ENCODE measurements at places on chromosomes 13 and 19. TPM values are rescaled to one million over a fixed set of nuclear protein-coding genes. Genes with fewer than 3 reads are reported as not detected.

DNA sequence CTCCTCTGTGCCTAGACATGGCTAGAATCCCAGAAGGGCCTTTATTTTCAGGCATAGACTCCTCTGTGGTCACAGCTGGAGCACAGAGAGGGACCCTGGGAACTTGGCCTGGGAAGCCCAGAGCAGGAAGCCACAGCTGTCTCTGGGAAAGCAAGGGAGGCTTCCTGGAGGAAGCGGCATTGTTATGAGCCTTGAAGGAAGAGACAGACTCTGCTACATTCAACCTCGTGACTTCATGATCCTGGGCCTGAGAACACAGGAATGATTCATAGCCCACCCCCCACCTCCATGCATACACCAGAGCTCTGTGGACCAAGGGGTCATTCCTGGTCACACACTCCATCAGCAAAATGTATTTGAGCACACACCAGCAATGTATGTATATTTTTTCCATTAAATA, 8.6 kb downstream of the RDH8 start:
- DNase-seq, result no peak

GRCh38 chr19:47994209-47994802, at the start of gene ELSPBP1:
Gene ELSPBP1 (plus strand): TSS chr19:47994632. CDS start chr19:48008668, 14,036 bp downstream.
- DNase-seq, result no peak

Gene PABPC3
- 0.17 TPM for total RNA-seq

- no peak for DNase-seq
These were observed 33.7 kb upstream of the ZSCAN5A start for GRCh38 chr19:56348289-56348877.

GRCh38 chr19:35346193-35347052, 1.3 kb upstream of the FFAR1 start:
- DNase-seq, result peak; percentile 89

- DNase-seq, result no peak
These were observed 36.7 kb downstream of the DNAJC3 start for GRCh38 chr13:95713651-95714050.

Gene GPC5
- 0.13 TPM for total RNA-seq

- DNase-seq, result no peak
These were observed 548.7 kb downstream of the PCDH9 start for GRCh38 chr13:66681403-66681802.

DNA sequence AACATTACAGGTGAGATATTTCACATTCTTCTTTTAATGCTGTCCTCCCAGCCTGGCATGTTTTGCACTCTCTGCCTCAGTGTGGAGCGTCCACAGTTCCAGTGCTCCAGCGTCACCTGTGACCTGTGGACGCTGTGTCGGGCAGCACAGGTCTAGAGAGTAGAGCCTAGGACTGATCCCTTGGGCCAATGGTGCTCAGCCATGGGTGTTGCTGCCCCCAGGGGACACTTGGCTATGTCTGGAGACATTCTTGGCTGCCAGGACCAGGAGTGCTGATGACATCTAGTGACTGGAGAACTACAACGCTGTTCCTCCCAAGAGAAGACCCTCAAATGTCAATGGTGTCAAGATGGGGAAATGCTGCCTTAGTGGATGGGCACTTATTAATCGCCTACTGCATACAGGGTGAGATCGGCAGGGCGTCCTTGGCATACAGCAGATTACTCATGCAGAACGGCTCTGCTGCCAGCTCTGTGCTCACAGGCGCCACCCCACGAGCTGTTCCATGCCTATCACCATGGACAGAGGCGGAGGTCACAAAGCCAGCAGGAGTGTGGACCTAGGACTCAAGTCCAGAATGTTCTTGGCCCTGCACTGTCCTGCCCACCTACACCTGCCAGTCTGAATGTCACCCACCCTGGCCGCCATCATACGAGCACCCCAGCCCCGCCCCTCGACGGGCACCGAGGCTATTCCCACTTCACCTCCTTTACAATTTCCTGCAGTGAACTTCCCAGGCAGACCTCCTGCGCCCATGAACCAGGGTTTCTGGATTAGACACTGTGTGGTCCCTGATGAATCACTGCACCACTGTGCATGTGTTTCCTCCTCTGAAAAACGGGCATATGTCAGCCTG, 13.9 kb upstream of the MADCAM1 start:
- DNase-seq, result no peak

GRCh38 chr19:6216996-6217751, 62.6 kb downstream of the MLLT1 start:
- no peak for DNase-seq

- no peak for DNase-seq
These were observed 254.1 kb upstream of the SOX21 start for GRCh38 chr13:94966422-94966955.

DNA sequence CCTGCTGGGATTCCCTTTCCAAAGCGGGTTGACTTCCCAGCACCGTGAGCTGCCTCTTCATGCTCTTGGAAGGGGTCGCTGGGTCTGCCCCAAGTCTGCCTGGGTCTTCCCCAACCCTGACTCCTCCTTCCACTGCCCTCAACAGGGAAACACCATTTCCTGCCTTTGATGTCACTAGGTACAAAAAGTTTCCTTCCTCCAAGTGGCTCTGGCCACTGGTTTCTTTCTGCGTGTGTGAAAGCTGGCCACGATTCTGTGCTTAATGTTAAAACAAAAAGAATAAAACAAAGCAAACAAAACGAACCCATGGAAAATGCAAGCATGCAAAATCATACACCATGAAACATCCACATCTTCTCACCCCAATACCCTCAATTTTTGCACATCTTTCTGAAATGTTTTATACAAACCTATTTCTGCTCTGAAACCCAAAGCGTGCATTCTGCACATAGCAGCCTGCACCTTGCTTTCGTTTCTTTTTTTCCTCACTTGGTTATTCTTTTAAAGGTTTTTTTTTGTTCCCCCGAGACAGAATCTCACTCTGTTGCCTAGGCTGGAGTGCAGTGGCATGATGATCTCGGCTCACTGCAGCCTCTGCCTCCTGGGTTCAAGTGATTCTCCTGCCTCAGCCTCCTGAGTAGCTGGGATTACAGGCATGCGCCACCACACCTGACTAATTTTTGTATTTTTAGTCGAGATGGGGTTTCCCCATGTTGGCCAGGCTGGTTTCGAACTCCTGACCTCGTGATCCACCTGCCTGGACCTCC, 12.5 kb upstream of the TNFSF9 start:
- no peak for DNase-seq
